B cell (primary cell): ENCODE measurements at places on chromosomes 7 and 10.

- DNase-seq = no peak
These were observed 38.5 kb downstream of the VIPR2 start for GRCh38 chr7:159105832-159106811.

DNA sequence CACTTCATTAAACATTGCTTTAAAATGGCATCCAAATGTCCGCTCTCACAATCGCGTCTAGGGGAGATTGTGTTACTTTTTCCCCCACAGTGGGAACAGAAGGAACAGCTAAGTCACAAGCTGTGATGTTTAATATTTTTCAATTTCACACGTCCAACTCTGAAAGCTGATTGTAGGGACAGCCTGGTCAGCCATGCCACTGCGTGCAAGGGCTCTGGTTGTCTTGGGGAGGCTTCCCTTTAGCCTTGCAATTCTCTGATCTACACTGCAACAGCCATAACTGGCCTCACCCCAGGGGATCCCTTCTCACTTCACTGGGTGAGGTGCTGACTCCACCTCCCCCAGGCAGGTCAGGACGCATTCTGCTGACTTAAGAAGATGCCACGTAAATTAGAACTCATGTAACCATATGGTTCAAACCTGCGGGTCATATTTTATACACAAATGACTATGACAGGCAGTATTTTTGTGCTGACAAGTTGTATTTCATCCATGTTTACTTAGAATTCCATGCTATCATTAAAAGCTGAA is 425.2 kb upstream of the NFE2L3 start:
- no peak for DNase-seq

- no peak for DNase-seq
These were observed 133.9 kb downstream of the DKK1 start for GRCh38 chr10:52447931-52448353.

DNA sequence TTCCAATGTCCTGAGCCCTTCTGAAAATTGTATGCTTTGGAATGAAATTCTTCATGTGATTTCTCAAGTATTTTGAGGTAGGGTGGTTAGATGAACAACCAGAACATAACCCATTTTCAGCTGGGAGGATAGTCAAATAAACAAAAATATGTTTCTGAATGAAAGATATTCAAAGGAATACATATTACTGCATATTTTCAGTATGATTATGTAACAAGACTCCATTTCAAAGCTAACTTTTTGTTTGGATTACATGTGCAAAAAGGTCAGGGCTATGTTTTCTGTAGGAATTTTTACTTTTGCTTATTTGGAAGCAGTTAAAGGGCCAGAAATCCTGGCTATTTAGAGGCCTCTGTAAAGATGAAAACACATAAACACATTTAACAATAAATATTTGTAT is 27.7 kb downstream of the CDK6 start:
- no peak for DNase-seq

DNA sequence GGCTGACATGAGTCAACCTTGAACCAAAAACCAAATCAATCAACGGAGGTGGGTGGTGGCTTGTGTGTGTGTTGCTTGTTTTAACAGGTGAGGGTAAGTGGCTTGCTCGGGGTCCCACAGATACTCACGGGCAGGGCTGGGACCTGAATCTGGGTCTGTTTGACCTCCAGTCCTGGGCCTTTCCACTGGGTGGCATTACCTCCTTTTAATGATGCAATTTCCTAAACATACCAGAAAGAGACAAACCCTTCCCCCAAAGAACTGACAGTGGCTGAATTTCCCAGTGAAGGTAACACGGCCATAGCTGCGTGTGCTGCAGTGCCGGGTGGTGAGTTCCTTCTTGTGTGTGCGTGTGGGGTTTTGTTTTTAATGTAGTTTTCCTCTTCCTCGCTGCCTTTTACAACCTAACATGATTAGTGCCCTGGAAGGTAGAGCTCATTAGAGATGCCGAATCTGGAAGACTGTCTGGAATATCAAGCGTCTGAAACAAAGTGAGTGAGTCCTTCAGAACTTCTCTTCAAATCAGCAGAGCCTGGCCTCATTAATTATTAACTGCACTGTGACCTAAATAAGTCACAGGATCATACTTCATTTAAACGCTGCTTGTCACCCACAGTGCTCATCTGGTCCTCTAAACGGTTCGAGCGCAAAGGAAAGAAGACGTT is 166.1 kb upstream of the TCERG1L start:
- no peak for DNase-seq

- DNase-seq = peak; percentile 66
These were observed 13.6 kb upstream of the BPGM start for GRCh38 chr7:134632937-134633540.

GRCh38 chr10:38047666-38048065 is 37.2 kb downstream of the ZNF33A start:
- DNase-seq = no peak

- DNase-seq = peak; percentile 16
These were observed 16.0 kb upstream of the PRSS1 start for GRCh38 chr7:142733271-142733670.

DNA sequence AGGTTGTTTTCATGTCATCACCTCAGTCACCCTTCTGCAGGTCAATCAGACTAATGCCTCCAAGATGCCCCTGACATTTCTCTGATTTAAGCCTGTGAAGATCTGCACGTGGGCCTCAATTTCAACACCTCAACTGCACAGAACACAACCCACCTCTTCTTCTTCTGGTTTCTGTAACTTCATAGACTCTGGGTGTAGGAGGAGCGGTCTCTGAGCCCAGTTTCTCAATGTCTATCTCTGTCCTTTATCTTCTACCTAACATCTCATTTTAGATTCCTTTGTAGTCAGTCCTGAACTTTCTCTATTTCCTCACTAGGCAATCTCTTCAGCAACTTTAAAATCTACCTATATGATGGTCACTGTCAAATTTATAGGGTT is 85.6 kb downstream of the PRKCQ start:
- no peak for DNase-seq

GRCh38 chr10:86071758-86072157 is 294.8 kb downstream of the GRID1 start:
- DNase-seq = no peak

- DNase-seq = no peak
These were observed 115.8 kb downstream of the TMEM130 start for GRCh38 chr7:98753989-98754479.

DNA sequence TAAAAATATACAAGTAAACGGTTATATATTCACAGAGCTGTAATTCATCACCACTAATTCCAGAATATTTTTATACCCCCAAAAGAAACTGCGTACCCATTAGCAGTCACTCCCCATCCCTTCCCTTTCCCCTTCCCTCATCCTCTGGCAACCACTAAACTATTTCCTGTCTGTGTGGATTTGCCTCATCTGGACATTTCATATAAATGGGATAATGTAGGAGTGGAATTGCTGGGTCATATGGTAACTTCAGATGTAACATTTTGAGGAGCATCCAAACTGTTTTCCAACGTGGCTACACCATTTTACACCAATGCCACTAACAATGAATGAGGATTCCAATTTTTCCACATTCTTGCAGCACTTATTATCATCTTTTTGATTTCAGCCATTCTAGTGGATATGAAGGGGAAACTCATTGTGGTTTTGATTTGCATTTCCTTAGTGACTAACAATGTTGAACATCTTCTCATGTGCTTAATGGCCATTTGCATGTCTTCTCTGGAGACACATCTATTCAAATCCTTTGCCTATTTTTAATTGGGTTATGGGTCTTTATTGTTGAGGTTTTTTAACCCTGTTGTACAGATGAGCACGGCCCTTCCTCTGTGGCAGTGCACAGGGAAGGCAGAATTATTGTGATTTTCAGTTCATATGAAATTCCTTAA is 79.2 kb downstream of the RBM20 start:
- peak; percentile 61 for DNase-seq

DNA sequence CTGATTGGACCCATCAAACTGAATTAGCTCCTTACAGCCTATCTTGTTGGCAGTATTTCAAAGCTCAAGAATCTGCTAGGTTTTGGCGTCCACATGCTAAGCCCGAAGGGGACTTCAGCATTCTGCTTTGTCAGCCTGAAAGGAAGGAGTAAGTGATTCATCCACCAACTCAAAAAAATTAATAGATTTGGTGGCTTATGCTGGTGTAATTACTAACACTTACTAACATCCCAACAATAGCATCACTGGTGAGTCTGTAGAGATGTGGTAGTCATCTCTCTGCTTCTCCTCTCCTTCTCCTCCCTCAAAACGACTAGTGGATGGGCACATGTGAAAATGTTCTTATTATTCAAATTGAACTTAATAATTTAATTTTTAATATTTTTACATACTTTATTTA is 53.8 kb upstream of the EGR2 start:
- no peak for DNase-seq

DNA sequence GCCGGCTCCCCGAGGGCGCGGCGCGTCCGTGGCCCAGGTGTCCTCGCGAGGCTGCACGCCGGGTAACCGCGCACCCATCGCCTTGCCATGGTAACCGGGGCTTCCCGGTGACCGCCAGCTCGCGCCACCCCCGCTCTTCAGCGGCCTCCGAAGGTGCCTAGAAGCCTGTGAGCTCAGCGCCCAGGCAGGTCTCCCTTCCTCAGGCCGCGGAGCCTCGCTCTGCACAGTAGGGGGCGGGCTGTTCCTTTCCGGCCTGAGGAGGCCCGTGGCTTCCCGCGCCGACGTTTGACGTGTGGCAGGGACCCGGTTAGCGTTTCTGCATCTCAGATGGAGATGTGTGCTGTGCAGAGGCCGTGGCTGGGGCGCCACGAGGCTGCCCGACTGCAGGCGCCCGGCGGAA is 117.1 kb downstream of the DYNC2I1 start:
- DNase-seq = peak; percentile 55

DNA sequence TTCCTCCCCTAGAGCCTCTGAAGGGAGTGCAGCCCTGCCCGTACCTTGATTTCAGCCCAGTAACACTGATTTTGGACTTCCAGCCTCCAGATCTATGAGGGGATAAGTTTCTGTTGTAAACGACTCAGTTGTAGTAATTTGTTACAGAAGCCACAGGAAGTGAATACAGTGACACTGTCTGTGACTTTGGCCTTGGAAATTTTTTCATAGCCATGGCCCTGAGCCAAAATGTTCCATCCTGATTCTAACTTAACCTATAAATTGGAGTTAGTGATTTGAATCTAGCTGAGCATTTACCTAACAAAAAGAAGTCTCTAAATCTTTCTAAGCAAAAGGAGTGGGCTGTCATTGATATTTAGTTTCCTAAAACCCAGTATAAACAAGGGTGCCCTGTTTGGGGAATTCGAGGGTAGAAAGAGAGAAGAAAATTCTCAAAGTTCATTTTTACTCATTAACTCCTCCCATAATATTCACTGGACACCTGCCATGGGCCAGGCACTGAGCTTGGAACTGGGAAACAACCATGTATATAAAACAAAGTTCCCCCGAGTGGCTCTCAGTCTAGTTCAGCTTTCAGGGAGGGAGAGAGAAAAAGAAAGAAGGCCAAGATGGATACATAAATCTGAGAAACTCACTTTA is 162.3 kb downstream of the SKIDA1 start:
- DNase-seq = no peak

DNA sequence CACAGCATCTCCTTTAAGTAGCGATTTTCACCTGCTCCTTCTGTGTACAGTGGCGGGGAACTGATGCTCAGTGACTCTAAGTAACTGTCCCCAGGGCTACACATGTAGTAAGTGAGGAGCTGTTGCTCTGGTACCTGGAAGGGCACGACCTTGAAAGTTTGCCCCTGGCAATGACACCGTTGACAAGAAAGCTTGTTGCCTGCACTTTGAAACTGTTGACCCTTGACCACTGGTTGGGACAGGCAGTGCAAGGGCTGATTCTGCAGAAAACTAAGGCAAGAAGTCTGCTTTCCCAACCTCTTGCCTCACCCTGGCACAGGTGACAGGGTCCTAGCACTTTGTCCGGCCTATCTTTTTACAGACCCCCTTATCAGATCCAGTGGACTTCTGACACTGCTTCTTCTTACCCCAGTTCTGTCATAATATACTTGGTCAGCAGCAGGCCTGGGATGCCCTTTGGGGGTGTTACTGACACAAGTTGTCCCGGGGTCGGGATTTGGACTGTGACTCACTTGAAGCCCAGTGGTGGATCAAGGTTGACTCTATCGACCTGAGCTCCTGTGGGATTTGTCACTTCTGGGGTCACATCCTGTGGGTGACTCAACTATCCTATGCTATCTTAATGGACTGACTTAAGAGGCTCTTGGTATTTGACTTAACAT is 5.8 kb downstream of the ACSL5 start:
- no peak for DNase-seq

DNA sequence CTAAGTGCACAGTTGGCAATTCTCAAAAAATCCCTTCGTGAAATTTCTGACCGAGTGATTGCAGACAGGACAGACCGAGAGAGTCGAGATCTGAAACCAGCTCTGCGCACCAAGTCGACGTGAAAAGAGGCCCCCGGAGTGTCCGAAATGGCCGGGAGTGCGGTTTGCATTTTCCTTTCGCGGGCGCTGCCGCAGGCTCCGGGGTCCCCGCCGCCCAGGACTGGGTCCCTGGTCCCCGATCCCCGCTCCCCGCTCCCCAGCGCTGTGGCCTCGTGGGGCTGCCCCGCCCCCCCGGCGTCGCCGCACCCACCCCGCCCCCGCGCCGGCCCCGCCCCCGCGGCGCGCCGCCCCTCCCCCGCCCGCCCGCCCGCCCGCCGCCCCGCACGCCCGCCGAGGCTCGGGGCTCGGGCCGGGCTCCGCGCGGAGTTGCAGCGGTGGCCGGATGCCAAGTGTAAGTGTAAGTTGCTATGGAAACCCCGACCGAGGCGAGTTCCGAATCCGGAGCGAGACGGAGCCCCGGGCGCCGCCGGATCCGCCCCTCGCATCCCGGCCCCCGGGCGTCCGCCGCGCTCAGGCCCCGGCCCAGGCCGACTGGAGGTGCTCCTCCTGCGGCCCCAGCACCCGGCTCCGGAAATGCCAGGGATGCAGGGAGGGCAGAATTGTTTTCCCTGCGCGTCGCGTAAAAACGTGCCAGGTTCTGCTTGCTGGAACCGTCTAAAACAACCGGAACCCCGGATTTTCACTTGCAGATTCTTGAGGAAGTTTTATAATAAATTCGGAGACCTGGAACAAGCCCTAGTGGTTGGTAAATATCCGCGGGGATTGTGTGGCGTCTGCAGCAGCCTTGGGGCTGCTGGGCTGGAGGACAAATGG is 4.6 kb downstream of the BMI1 start:
- DNase-seq = peak; percentile 85

DNA sequence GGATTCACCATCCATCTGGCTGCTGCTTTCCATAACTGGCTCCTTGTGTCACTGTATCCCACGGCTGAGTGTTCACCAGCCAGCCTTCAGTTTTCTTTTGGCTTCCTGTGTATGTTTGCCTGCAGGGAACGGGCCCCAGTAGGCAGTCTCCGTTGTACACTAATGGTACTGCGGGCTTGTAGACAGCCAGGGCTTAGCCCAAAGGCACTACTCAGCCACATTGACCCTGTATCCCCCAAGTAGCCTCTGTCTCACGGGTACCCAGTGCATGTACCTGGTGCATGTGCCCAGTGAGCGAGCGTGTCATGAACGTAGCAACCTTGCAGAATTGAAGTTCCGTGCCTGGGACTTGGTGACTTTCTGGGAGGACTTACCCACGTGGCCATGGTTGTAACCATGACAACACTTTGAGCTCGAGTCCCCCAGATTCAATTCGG is 6.1 kb downstream of the PFKFB3 start:
- no peak for DNase-seq

GRCh38 chr7:16587790-16588189 is 57.8 kb downstream of the ANKMY2 start:
- DNase-seq = no peak
